ENCODE measurements at places on chromosomes 7 and 10.

DNA sequence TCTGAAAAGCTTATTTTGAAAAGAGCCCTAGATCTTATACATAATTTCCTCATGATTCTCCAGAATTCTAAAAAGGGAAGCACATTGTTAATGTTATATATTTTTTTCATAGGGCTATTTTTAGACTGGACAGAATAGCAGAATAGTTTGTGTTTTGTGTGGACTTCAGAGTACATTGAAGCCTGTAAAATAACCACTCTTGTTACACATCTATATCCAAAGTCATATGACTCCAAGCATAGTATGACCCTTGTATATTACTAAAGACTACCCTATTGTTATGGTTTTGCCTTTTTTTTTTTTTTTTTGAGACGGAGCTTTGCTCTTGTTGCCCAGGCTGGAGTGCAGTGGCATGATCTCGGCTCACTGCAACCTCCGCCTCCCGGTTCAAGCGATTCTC, 26.1 kb upstream of the FIS1 start:
- DNase-seq: no peak

DNA sequence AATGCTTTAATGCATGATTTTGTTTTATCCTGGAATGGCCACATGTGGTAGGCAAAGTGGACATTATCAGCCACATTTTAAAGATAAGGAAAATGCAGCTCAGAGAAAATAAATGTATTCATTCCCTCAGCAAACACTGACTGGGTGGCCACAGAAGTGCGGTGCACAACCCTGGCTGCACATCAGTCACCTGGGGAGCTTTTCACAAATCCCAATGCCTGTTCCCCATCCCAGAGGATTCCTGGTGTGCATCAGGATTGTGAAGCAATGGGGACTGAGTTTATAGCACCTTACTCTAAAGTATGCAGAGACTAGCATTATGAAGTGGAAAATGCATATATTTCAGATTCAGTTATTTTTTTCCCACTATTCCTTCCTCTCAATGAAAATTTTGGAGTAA, 193.5 kb upstream of the C7orf33 start:
- DNase-seq: no peak

GRCh38 chr10:61964059-61964709, 62.7 kb downstream of the ARID5B start:
- DNase-seq: no peak

DNA sequence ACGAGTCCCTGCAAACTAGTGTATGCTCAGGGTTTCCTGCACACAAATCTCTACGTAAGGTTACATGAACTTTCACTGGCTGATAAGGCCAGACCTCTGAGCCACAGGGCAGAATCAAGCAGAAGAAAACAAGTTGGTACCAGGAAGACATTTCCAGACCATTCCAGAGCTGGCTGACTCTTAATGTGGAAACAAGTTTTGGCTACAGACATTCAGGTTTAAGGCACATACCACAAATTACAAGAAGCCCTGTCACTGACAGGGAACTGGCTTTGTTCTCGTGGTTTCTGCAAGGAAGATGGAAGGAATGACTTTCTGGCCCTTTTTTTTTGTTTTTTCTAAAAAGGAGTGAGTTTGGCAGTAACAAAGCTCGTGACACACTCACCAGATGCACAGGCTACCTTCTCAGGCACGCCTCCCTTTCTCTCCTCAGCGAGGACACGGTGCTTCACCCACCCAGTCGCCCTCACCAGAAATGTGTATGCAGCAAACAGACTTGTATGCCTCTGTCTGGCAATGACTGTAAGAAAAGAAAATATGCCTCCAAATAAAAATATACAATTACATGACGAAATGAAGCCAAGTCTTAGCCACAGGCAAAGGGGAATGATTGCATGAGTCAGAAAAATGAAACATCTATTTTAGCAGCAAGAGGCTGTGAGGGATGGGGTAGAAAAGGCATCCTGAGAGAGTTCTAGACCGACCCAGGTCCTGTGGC, 22.6 kb downstream of the PLAC9 start:
- no peak for DNase-seq

GRCh38 chr10:49226594-49226993, 38.4 kb upstream of the TMEM273 start:
- DNase-seq: no peak

- no peak for DNase-seq
These were observed 104.8 kb downstream of the JAZF1 start for GRCh38 chr7:28075674-28076358.

DNA sequence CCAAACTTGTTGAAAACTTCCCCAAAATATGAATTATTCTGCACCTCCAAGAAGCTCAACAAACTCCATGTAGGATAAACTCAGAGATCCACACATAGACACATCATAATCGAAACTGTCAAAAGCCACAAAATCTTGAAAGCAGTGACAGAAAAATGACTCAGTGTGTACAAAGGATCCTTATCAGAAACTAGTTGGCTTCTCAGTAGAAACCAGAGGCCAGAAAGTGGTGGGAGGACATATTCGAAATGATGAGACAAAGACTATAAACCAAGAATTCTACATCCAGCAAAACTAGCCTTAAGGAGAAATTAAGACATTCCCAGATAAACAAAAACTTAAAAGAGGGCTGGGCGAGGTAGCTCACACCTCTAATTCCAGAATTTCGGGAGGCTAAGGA, 38.5 kb downstream of the MCMBP start:
- no peak for DNase-seq

GRCh38 chr10:97861924-97862323, 12.3 kb downstream of the GOLGA7B start:
- DNase-seq: no peak

- no peak for DNase-seq
These were observed 6.1 kb upstream of the PILRA start for GRCh38 chr7:100367251-100367620.

- DNase-seq: no peak
These were observed 118.7 kb downstream of the MKX start for GRCh38 chr10:27626890-27627289.

GRCh38 chr7:38339953-38340819, 66.8 kb upstream of the TARP start:
- DNase-seq: no peak

DNA sequence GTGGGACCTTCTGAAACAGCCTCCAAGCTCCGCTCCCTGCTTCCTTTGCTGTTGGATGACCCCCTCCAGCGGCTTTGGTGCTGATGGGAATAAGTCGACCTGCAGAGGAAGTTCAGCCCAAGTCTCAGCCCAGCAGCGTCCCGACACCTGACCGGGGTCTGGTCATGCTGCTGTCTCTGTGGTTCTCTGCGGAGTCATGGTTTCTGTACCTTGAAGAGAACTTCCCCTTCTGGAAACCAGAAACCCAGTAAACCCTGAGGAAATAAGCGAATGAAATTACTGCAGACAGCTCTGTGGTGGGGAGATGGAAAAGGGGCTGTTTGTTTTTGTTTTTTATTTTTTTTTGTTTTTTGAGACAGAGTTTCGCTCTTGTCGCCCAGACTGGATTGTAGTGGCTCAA, 18.3 kb upstream of the ZNF12 start:
- DNase-seq: no peak

GRCh38 chr10:114470956-114471905, 66.9 kb upstream of the AFAP1L2 start:
- DNase-seq: no peak

- no peak for DNase-seq
These were observed 180.1 kb upstream of the SMIM30 start for GRCh38 chr7:113298501-113298900.

GRCh38 chr10:64191286-64191685, 670.1 kb downstream of the REEP3 start:
- DNase-seq: no peak

DNA sequence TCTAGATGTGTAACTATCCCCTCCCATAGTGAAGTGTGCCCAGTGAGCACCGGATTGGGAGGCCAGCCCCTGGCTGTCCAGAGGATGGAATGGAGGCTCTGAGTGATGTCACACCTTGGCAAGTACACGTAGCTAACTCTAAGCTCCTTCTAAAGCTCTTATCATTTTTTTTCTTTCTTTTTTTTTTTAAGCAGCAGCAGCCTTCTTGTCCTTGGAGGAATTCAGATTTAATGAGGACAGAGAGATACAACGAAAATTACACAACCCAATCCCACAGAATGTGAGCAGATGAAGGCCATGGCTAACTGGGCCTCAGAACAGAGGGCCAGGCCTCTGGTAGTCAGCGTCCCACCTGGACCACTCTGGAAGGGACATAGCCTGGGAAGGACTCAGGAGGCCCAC, 11.3 kb downstream of the TNS3 start:
- DNase-seq: no peak

DNA sequence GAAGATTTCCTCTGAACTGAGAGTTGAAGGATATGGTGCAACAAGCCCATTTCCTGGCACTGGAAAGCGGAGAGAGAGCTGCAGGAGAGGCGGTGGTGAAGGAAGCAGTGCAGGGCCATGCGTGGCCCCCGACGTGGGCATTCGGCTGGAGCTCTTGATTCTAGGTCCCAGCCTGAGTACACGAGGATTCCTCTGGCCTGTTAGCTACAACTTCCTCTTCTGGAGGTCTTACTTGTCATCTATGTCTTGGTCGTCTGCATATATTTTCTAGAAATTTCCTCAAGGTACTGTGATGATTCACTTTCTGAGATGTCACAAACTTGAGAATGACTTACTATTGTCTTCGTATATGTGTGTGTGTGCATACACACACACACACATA, 59.2 kb upstream of the JAZF1 start:
- no peak for DNase-seq

GRCh38 chr7:28625432-28625831, 213.1 kb downstream of the CREB5 start:
- no peak for DNase-seq

- no peak for DNase-seq
These were observed 53.0 kb downstream of the HDAC9 start for GRCh38 chr7:18548534-18548933.

GRCh38 chr7:4108951-4109350, 573.1 kb upstream of the FOXK1 start:
- DNase-seq: no peak

- DNase-seq: no peak
These were observed 1.7 kb downstream of the NXPH1 start for GRCh38 chr7:8435095-8435494.

- DNase-seq: no peak
These were observed 60.2 kb downstream of the CALML3 start for GRCh38 chr10:5584895-5585516.

- DNase-seq: no peak
These were observed 44.7 kb downstream of the PPIF start for GRCh38 chr10:79392020-79392398.

DNA sequence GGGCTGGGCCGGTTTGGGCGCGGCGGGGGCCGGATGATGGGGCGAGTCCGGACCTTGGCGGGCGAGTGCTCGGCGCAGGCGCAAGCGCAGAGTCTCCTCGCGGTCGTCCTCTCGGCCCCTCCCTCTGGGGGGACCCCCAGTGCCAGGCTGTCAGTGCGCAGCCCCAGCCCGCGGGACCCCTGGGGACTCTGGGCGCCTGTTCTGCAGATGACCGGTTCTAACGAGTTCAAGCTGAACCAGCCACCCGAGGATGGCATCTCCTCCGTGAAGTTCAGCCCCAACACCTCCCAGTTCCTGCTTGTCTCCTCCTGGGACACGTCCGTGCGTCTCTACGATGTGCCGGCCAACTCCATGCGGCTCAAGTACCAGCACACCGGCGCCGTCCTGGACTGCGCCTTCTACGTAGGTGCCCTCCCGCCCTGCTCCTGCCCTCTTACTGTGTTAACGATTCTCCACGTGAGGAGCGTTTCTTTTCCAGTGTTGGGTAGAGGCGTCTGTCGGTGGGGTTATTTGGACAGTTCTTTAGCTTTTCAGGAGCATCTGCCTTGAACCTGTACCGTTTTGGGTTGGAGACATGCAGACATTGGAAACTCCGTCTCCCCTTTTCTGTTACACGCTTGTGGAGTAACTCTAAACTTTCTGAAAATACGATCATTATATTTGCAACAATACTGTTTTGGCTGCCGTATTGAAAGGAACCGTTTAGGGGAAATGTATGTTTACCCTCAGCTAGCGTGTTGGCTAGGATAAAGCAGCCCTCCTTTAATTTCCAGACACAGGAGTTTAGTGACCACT, 706 bp downstream of the BUB3 start:
- DNase-seq: no peak

DNA sequence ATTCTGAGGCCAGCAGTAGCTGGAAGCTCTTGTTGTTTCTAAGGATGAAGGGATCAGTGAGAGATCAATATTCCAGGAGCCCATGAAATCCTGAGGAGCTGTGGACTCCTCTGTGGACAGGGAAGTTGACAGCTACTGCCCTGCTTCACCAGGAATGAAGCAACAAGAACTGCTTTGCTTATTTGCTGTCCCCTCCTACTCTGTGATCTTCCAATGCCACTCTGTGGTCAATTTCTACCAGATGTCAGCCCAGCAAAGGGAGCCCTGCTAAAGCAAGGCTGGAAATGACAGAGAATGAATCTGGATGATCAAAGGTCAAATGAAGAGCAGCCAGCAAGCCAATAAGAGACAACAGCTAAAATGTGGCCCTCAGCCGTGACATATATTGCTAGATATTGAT, 227.5 kb upstream of the CHRM2 start:
- no peak for DNase-seq

- no peak for DNase-seq
These were observed 8.0 kb upstream of the GRK5 start for GRCh38 chr10:119199231-119199992.

DNA sequence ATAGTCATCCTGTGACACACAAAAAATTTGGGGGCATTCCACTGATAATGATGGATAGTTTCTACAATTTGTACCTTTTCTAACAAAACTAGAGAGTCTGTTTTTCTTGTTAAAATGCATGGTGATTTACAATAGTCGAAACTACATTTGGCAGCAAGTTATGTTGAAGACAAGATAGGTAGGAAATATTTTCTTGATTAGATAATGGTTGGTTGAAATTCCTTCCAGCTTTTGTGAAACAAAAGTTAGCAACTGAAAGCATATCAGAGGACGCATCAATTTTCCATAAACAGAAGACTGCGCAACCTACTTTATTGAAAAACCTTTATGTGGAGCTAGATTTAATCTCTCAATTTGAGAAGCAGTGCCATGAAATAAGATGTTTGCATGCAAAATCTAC, 155.8 kb upstream of the GLI3 start:
- no peak for DNase-seq

- no peak for DNase-seq
These were observed 111.3 kb upstream of the ASAH2 start for GRCh38 chr10:50362547-50363125.

- DNase-seq: no peak
These were observed 308.3 kb upstream of the KAT6B start for GRCh38 chr10:74518061-74518460.

Data from iPS DF 6.9 (cell line).